ENCODE measurements at places on chromosomes 5 and 9.

DNA sequence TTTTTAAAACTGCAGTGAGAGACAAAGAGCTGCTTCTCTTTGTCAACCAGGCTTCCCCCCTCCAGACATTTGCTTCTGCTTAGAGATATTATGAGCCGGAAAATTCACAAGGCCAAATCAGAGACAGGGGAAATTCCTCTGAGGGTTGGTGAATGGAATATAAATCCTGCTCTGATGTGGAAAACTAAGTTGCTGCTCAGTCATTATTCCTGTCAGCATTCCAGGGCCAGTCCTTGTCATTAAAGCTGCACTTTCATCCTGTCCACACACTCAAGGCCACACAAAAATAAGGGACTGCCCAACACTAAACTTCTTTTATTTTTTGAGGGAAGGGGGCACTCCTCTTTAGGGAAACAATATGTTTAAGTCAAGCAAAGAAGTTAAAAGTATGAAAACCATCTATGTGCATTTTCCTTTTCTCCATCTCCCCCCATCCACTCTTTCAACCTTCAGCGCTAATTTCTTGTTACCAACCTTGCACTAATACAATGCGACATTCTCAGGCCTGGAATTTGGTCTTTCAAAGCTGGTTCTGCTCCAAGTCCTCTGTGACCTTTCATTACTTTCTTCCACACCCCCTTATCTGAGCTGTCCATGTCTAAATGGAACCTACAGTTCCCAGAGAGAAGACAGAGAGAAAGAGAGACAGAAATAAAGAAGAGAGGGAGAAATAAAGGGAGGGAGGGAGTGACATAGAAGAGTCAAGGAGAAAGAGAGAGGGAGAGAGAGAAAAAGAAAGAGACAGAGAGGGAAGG lies 118.9 kb upstream of the S1PR3 start:
- DNase-seq: no peak

DNA sequence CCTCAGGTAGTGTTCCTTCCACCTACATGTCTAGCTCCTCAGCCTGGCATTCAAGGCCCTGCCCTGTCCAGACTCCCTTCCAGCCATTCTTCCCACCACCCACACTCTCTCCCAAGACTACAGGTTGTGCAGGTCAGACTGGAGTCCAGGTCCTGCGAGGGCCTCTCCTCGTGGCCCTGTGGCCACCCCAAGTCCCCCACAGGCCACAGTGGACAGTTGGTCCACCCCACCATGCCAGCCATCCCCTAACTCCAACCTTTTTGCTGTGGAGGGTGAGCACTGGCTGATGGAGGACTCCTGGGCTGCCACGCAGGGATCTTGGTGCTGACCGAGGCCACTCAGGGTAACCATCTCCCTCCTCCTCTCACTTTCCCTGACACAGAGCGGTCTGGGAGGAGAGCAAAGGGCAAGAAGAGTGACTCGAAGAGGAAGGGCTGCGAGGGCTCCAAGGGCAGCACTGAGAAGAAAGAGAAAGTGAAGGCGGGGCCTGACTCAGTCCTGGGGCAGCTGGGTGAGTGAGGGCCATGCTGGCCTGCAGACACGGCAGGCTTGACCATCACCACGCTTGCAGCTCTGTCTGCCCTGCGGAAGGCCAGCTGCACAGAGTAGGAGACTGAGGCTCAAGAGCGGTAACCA lies 51.0 kb downstream of the JADE2 start:
- DNase-seq: no peak

DNA sequence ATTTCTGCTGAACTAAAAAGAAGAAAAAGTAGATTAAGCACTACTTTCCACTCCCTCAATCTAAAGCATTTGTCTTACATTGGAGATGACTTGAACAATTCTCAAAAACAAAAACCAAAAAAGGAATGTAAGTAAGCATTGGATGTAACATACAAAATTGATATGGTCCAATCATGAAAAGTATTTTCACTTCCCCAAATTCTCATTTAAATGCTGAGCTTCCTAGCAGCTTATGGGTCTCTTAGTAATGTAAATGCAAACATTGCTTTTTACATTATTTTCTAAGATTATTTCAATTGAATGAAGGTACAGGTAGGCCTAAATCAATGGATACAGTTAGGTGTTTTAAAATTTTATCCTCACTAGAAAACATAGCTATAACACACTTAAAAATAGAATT lies 20.0 kb downstream of the ANKH start:
- DNase-seq: no peak

DNA sequence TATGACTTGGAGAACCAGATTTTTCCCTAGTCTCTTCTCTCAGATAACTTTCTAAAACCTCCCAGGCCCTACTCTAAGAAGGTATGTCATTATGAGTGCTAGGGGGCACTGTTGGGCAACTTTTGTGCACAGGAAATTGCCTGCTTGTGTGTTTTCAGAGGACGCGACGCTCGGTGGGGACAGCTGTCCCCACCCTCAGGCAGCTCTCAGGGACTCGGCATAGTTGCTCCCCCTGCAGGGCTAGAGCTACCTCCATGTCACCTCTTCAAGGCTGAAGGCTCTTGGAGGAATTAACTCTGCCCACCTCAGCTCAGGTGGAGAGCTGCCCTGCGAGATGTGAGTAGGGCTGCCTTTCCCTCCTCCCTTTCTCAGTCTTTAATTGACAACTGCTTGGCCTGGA lies 10.2 kb upstream of the TIFAB start:
- DNase-seq: no peak

- DNase-seq: no peak
These were observed 364.2 kb upstream of the PDE4D start for GRCh38 chr5:60257596-60258271.

GRCh38 chr5:178274781-178275537 lies 42.4 kb upstream of the PHYKPL start:
- no peak for DNase-seq

DNA sequence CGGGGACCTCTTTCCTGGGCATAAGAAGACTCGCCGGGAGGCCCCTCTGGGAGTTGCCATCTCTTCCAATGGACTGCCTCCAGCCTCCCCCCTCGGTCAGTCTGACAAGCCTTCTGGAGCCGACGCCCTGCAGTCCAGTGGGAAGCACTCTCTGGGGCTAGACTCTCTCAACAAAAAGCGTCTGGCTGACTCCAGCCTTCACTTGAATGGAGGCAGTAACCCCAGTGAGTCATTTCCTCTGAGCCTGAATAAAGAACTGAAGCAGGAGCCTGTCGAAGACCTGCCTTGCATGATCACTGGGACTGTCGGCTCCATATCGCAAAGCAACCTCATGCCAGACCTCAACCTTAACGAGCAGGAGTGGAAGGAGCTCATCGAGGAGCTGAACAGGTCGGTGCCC lies 28.4 kb upstream of the LTC4S start:
- DNase-seq: no peak

GRCh38 chr5:131393498-131393968 lies 129.7 kb downstream of the CDC42SE2 start:
- no peak for DNase-seq

DNA sequence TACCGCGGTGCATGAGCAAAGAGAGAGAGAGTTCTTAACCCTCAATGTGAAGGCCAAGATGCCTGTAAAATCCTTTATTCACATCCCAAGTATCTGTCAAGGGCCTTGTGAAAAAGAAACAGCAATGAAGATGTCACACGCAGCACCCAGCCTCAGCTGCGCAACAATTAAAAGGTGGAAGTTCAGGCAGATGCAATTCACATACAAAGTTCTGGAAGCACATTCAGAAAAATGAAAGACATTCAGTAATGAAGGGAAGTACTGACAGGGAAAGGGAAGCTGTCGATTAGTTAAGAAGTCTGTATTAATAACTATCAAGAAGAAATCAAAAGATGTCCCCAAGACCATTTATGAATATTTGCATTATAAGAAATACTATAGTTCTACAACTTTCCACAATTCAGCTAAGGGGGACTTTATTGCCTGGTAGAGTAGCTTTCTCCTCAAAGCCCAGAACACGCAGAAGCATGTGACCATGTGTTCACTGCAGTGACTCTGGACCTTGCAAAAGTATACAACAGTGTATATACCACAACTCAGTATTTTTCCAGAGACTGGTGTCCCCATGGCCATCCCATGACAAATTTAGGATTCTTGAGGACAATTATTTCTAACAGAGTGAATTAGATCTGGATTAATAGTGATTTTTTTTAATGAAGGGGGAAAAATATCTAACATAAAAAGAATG lies 137.5 kb downstream of the CDK5RAP2 start:
- no peak for DNase-seq

- DNase-seq: no peak
These were observed 2.7 kb upstream of the CARD19 start for GRCh38 chr9:93093127-93093876.

All from stimulated activated CD8-positive, alpha-beta memory T cell treated with anti-CD3 and anti-CD28 coated beads, Interleukin-4, amount 100 ng/mL, for 4 hours (primary cell).